H9 (cell line): ENCODE measurements at places on chromosomes 5 and 9.

DNA sequence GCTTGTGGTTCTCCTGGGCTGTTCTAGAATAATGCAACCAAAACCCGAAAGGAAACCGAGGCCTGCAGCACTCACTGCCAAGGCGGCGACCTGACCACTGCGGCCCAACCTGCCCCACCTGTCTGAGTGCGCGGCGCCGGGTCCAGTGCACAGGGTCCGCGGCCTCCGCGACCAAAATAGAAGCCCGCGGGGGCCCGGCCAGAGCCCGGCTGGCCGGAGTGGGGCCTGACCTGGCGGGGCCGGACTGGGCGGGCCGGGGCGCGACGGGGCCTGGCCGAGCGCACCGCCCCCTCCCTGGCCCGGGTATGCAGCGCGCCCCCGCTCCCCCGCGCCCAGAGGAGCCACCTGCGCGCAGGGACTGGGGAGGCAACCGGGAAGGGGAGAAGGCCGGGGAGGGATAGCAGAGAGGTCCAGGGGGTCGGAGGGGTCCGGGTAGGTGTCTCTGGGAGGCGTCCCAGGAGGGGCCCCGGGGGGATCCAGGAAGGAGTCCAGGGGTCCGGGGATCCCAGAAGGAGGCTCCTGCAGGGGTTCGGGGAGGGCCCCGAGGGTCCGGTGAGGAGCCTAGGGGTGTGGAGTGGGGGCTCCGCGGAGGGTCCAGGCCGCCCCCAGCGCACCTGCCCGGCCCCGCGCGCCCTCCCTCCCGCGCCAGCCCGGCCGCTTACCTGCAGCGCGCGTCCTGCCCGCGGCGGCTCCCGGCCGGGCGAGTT lies 503 bp downstream of the SEMA4D start:
- DNase-seq = no peak

DNA sequence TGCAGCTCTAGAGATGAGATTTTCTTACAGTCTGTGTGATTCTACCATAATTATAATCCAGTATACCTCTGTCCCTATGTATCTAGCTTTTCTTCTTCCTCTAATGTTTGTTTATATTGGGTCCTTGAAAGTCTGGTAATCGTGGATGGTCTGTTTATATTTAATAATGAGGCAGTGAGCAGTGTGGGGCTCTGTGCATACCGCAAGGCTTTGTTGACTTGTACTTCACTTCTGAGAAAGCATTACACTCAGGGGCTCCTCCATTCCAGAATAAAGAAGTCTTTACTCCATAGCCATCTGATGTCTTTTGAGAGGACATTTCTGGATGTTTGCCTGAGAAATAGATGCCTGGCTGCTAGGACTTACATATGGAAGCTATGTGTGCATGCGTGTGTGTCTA lies 4.5 kb upstream of the MPDZ start:
- DNase-seq = no peak

- no peak for DNase-seq
Measured at GRCh38 chr5:61299261-61299681, 32.8 kb upstream of the ZSWIM6 start.

- no peak for DNase-seq
Measured at GRCh38 chr9:114684036-114684435, 2.0 kb upstream of the TEX48 start.

GRCh38 chr5:127231118-127231517 lies 59.5 kb upstream of the MEGF10 start:
- DNase-seq = no peak

DNA sequence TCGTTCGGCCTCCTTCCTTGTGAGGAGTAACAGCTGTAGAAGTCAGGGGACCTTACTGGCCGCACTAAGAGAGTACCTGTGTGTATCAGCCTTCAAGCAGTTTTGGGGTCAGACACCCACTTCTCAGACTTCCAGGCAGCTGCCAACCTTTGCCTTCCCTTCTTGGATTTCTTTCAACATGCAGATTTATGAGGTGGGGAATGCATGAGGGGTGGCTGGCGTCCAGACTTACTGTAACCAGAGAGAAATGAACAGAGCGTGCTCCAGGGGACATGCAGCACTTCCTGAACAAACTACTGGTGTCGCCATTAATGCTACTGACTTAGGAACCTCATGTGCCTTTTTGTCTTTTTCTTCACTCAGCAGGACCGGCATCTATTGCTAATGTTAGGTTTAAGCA lies 46.7 kb downstream of the INSYN2B start:
- DNase-seq = no peak

- peak; percentile 56 for DNase-seq
Measured at GRCh38 chr5:150001660-150002486, 1.3 kb downstream of the HMGXB3 start.

- DNase-seq = peak; percentile 24
Measured at GRCh38 chr9:93305497-93306020, 121.6 kb downstream of the WNK2 start.
